ENCODE measurements at places on chromosomes 2 and 18. TPM values are rescaled to one million over a fixed set of nuclear protein-coding genes. Genes with fewer than 3 reads are reported as not detected.

DNA sequence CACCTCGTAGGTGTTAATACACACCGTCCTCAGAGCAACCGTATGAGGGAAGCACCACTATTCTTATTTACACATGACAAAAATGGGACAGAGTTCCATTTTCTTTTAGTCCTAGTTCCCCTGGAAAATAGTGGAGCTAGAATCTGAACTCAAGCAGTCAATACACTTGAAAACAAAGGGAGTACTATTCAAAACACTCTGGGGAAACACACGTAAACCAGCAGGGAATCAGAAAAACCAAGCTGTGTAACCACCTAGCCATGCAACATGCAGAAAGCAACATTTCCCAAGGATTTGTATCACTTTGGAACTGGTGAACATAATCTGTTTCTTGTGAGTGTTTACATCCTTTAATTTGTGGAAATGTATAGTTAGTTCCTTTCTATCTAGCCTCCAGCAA is 208.2 kb downstream of the UBE2E3 start:
- no peak for DNase-seq

GRCh38 chr2:203683932-203684556 is 22.4 kb upstream of the CD28 start:
- no peak for DNase-seq

- no peak for DNase-seq
These were observed 655.5 kb downstream of the DCDC2C start for GRCh38 chr2:4358837-4359236.

DNA sequence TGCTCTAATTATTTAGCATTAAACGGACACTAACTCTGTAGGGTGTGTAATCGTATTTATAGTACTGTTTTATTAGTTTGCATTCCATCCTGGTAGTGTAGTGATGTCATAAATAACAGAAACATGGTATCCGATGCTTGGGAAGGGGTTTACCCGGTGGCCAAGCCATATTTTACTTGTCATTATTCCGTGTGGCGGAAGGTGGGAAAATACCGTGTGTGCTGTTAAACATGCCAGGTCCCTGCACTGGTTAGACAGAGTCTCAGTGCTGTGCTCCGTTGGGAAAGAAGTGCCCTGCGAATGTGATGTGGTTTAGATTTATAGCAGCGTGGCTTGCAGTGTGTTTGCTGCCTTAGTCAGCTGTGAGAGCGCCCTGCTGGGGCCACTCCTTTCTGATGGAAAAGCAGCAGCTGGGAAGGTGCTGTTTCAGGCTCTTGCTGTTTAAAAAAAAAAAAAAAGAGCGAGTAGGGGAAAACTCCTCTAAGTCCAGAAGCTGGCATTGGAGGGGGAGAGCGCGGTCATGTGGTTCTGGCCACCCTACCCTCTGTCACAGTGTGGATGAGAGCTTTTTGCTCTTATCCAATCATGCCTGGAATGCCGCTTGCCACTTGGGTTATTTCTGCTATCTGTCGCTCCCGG is 211.0 kb downstream of the NEDD4L start:
- no peak for DNase-seq

GRCh38 chr18:77035380-77036187 is 97.0 kb downstream of the MBP start:
- no peak for DNase-seq

DNA sequence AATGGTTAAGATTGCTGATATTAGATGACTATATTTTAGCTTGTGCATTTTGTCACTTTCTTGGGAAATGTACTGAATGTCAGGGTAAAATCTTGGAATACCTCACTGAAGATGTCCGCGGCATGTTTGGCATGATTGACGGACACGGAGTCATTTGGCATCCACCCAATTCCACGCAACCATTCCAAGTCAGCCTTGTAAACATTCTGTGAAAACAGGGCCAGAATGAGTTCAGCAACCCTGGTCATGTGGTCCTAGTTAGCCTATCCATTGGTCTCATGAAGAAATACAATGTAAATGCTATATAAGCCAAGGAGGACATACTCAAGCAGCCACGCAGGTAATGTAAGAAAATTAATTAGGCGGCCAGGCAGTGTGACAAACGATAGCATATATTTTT is 159.5 kb downstream of the RIF1 start:
- DNase-seq, result no peak

DNA sequence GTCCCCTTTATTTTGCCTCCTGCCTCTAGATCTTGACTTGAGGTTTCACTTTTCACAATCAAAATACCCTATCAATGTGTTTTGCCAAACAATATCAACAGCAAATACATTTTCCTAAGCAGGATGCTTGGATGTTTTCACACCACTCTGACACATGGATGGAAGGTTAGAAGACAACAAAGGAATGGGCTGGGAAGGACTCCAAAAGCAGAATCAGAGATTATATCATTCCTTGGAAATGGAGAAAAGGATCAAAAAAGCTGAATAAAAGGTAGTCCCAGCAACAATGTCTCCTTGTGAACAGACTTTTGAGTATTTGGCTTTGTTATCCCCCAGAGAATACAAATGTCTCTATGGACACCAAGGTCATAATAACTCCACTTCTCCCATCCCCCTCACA is 170.8 kb downstream of the ETAA1 start:
- no peak for DNase-seq

GRCh38 chr2:161703863-161704262 is 79.6 kb downstream of the SLC4A10 start:
- no peak for DNase-seq

DNA sequence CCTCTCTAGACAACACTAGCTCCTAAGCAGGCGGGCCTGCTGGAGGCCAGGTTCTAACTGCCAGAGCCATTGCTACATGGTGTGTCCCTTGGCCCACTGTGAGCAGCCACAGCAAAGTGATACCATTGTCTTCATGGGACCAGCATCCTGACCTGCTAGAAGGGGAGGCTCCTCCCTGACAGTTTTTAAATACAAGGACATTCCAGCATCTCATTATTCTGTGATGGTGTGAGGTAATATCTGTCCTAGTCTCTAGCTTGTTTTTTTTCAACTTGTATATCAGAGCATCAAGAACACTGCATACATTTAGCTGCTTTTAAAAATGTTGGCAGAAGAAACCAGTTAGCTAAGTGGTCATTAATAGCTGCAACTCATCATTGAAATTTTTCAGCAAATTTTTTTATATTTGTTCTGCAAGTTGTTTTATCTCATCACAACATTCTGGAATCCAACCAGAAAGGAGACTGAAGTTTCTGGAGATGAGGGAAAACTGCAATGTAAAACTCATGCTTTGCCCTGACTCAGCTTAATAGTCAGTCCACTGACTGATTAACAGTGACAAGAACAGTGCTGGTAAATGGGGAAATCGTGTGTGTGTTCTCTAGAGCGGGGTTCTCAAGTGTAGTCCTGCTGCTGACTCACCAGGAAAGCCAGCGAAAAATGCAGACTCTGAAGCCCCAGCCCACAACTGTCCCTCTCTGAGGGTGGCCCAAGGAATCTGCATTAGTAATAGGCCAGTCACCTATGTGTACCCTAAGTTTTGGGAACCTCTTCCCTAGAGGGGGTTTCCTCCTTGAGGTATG is 17.8 kb downstream of the MAPRE3 start:
- DNase-seq, result no peak

GRCh38 chr2:46012618-46013240 is 284.5 kb upstream of the EPAS1 start:
- DNase-seq, result no peak

GRCh38 chr18:38006541-38006940 is 440.9 kb upstream of the CELF4 start:
- no peak for DNase-seq

DNA sequence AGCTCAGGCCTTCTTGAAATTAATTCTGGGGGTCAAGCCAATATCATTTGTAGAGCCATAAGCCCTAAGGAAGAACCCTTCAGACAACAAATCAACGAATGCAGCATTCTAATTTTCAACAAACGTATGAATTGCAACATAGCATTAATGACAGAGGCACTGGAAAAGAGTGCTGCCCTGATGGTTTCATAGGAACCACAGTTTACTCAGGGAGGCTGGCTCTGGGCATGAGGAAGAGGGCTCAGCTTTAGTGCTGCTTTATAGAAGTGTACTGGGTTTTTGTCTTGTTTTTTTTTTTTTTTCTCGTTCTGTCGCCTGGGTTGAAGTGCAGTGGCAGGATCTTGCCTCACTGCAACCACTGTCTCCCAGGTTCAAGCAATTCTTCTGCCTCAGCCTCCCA is 36.1 kb upstream of the CAB39 start:
- DNase-seq, result no peak

DNA sequence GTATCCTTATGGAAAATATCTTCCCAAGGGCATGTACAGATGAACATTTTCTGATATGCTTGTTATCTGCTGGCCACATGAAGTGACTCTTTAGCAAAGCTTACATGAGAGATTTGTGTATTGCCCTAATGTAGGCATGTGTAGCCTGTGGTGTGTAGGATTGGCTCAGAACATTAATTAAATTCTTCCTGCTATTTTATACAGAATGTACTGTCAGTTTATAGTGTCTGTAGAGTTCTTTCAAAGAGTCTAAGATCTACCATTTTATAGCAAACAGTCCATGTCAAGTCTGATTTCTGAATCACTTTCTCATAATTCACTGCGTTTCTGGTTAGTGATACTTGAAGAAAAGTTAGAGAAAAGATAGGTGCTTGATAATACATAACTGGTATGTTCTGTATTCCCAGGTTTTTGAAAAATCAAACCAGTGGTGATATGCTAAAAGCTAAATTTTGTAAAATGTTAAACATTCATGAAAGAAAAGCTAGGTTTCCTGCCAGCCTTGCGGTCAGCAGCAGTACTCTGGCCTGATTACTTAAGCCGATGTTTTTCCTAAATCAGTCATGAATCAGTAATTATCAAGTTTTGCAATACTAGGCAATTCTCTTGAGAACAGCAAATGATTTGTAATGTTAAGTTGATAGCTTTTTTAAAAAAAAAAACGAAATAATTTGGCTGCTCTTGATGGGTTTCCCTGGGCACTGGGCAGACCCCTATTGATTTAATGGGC is 30.9 kb upstream of the EFEMP1 start:
- no peak for DNase-seq

- no peak for DNase-seq
These were observed 49.0 kb upstream of the MC4R start for GRCh38 chr18:60421356-60422118.

- DNase-seq, result no peak
These were observed 101.4 kb upstream of the RASGRP3 start for GRCh38 chr2:33375054-33375453.

DNA sequence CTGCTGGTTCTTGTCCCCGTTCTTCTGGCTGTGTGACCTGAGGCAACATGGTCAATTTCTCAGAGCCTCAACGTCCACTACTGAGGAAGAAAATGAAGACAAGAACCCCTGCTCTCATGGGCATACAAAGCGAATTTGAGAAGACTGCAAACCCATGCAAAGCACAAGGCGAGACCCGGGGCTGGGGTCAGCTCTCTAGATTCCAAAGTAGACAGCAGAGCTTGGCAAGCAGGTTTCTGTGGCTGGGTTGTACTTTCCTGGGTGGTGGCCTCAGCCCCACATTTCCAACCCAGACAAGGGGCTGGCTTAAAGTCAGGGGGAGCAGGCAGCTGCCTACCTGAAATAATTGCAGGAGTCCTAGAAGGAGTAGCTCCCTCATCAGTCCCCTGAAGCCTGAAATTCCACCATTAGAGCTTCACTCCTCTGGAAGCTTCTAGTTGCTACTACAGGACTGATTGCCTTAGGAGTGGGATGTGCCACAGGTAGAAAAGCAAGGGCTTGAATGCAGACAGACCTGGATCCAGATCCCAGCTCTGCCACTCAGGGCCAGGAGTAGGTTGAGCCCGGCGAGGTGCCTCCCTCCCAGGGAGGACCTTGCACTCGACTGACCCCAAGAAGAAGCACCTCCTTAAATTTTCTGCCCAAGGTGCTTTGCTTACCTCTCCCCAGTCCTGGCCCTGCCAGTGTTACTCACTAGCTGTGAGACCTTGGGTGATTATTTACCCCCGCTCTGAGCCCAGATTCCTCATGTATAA is 127.6 kb downstream of the CLIP4 start:
- no peak for DNase-seq

DNA sequence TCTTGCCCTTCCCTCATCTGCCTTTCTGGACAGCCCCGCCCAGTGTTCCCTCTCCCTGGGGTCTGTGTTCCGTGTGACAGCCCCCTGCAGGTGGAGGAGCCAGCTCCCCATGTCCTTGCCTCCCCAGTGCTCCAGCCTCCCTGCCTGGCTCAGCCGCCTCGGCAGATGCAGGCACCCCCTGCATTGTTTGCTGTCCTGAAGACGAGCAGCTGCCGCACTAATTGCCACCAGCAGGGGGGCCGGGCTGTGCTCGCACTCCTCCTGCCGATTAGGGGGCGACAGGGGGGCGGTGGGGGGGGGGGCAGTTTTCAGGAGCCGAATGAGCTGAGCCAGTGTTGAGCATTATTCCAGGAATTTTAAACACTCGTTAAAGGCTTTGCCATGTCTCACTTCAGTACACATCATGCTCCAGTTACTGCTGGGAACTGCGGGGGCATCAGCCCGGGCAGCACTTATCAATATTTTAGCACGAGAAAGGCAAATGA is 23.3 kb downstream of the SIX3 start:
- no peak for DNase-seq

- no peak for DNase-seq
These were observed 568 bp downstream of the RAB31 start for GRCh38 chr18:9708434-9709303.

Gene ALPG
- polyA plus RNA-seq, result not detected

Gene COL4A4
- polyA plus RNA-seq, result 2.3 TPM

Gene GPR55
- 0.22 TPM for polyA plus RNA-seq

Gene CHRNA1
- not detected for polyA plus RNA-seq

Gene BCL2
- polyA plus RNA-seq, result 6.3 TPM

Gene PCARE
- polyA plus RNA-seq, result 0.25 TPM

Gene XDH
- polyA plus RNA-seq, result 1.5 TPM

Gene TBR1
- polyA plus RNA-seq, result not detected

Gene GBX2
- polyA plus RNA-seq, result not detected

Gene MSH6
- polyA plus RNA-seq, result 28.4 TPM

Gene CBLN2
- 0.23 TPM for polyA plus RNA-seq
